HepG2 (cell line): ENCODE measurements at places on chromosomes 6 and 20.

- DNase-seq, result peak; percentile 76
Measured at GRCh38 chr6:139587469-139587868, 213.0 kb upstream of the CITED2 start.

- DNase-seq, result no peak
Measured at GRCh38 chr20:38805958-38806854, 709 bp downstream of the PPP1R16B start.

GRCh38 chr6:38092465-38092864 is 272.9 kb downstream of the ZFAND3 start:
- DNase-seq, result no peak

DNA sequence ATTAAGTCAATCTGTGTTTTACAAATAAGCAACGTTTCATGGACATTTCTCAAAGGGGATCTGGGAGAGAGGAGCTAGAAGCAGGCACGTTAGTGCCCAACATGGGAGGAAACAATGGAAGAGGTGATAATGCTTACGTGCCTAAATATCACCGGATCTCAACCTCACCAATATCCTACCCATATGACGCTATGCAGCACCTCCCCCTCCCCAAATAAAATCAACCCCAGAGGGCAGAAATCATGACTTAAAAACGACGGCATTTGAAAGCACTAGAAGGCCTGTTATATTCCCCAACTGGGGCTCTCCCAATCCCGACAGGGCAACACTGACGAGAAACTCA is 425 bp downstream of the HBS1L start:
- peak; percentile 42 for DNase-seq

DNA sequence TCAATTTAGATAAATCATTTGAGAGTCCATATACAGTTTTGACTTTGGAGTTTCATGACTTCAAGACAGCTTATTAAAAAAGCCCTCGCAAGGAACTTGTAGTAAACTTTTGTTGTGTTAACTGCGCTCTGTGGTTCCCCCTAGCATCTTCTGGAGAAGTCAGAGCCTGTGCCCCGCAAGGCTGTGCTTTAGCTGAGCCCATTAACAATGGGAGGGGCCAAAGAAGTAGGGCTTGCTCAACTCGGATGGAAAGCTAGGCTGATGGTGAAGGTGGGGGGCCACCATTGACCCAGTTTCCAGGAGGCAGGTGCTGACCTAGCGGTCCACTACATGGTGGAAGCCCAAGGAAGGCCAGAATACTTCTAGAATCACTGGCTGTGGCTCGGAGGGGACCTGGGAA is 29.3 kb upstream of the OVOL2 start:
- DNase-seq, result no peak

DNA sequence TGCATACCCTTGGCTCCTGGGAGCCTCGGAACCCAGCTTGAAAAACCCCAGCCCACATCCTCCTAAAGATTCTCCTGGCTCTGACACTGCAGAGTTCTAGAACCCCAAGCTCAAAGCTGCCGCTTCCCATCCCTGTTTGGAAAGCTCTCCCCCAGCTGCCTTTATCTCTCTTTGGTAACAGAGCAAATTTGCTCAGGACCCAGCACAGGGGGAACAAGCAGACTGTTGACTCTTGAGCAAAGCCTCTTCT is 38.9 kb downstream of the HNF4A start:
- peak; percentile 100 for DNase-seq

- DNase-seq, result peak; percentile 61
Measured at GRCh38 chr6:45049188-45049843, 278.8 kb upstream of the RUNX2 start.

- no peak for DNase-seq
Measured at GRCh38 chr6:36906539-36907325, 21.0 kb downstream of the C6orf89 start.

- DNase-seq, result peak; percentile 47
Measured at GRCh38 chr20:7859356-7859802, 80.9 kb downstream of the HAO1 start.

DNA sequence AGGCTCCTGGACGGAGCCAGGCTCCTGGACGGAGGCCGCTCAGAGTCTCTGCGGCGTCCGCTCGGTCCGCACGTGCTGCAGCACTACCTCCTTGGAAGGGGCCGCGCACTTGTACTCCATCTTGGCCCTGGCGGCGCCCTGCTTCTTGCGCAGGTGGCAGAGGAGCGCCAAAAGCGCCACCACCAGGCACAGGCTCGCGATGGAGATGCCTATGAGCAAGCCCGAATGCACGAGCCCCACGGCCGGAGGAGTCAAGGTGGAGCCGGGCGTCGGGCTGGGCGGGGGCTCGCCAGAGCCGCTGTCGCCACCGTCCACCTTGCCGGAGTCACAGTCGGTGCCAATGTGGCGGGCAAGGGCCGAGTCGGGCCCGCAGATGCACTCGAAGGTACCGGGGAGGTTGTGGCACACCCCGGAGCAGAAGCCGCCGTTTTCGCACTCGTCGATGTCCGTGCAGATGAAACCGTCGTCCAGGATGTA is 1.7 kb downstream of the THBD start:
- DNase-seq, result no peak

GRCh38 chr6:168272415-168273325 is 46.9 kb downstream of the DACT2 start:
- DNase-seq, result peak; percentile 54

GRCh38 chr20:35490736-35491181 is 35.4 kb downstream of the CEP250 start:
- no peak for DNase-seq

GRCh38 chr6:73042892-73043291 is 182.4 kb downstream of the KHDC1L start:
- no peak for DNase-seq

DNA sequence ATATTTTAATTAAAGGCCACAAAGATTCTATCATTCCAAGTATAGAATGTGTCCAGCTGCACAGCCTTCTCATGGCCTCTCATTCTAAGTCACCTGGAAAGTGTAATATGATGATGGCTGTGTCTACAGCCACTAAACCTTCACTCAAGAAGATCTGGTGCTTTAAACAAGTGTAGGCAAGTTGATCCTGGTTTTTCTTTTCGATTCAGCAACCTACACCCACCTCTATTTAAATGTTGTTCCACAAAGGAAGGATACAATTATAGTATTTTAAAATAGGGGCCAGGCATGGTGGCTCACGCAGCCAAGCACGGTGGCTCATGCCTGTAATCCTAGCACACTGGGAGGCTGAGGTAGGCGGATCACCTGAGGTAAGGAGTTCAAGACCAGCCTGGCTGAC is 25.5 kb upstream of the DST start:
- no peak for DNase-seq

DNA sequence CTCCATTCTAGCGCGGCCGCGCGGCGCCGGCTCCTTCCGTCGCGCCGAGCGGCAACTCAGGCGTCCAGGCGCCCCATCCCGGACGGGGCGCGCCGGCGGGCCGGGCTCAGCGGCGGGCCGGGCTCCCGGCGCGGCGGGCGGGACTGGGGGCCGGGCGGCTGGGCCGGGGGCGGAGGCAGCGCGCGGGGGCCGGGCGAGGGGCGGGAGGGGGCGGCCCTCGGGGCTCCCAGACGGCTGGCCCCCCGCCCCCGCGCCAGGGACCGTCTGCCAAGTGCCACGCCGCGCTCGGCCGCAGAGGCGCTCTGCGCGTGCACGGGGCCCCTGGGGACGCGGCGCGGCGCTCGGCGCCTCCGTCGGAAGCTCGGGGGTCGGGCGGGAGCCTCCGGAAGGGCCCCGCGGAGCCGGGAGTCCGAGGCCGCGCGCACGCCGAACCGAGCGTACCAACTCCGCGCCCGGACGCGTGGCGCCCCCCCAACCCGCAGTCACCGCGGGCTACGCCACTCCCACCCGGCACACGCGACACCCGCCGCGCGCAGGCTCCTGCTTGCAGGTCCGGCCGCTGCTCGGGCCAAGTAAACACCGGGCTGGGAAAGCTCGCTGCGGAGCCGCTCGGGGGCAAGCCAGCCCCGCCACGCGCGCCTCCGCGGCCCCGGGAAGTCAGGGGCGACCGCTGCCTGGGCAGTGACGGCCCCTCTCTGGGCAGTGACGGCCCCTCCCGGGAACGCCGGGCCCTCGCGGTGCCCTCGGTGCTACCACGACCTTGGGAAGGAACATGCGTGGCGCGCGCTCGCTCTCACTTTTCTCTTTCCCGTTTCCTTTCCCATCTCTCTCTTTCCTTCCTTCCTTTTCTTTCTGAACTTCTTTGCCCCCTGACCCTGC is at the start of gene PREX1:
TSS of gene PREX1 (minus strand) at position 145 of the 879 bp plus-strand sequence. CDS start at position 6, 139 bp downstream.
- DNase-seq, result no peak

GRCh38 chr6:28215425-28215824 is 9.7 kb upstream of the ZSCAN9 start:
- no peak for DNase-seq

DNA sequence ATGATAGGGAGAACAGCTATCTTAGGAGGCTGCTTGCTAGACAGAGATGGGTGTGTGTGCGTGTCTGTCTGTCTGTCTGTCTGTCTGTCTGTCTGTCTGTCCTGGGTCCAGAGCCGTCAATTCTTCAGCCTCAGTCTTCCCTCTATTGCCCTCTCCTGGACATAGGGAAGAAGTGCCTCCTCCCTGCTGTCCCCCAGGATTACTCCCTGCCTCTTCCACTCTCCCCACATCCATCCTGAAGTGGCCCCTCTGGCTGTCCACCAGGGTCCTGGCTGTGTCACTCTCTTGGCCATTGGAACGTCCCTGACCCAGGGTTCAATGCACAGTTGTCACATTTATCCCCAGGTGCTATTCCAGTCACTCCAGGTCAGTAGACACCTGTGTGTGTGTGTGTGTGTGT is 10.2 kb downstream of the TREML2 start:
- no peak for DNase-seq

GRCh38 chr6:35607517-35608233 is 81.0 kb downstream of the FKBP5 start:
- DNase-seq, result no peak
